ENCODE measurements at places on chromosomes 5 and 9.

DNA sequence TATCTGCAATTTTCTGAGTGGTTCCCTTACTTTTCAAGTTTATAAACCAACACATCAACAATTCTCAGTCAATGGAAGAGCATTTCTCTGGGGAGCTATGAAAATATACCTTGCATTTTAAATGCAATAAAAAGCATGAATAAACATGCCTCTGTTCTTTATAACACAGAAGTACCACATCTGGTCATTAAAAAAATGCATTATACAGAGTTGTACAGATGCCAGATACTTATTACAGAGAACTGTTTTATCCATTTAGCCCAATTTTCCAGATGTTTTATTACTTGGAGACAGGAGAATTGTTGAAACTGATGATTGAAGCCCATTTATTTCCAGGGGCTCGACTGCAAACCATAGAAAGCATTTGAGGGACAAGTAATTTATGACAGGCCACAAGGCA lies 19.2 kb upstream of the HEXB start:
- DNase-seq, result no peak

GRCh38 chr5:94345257-94345656 lies 273.1 kb downstream of the KIAA0825 start:
- no peak for DNase-seq

DNA sequence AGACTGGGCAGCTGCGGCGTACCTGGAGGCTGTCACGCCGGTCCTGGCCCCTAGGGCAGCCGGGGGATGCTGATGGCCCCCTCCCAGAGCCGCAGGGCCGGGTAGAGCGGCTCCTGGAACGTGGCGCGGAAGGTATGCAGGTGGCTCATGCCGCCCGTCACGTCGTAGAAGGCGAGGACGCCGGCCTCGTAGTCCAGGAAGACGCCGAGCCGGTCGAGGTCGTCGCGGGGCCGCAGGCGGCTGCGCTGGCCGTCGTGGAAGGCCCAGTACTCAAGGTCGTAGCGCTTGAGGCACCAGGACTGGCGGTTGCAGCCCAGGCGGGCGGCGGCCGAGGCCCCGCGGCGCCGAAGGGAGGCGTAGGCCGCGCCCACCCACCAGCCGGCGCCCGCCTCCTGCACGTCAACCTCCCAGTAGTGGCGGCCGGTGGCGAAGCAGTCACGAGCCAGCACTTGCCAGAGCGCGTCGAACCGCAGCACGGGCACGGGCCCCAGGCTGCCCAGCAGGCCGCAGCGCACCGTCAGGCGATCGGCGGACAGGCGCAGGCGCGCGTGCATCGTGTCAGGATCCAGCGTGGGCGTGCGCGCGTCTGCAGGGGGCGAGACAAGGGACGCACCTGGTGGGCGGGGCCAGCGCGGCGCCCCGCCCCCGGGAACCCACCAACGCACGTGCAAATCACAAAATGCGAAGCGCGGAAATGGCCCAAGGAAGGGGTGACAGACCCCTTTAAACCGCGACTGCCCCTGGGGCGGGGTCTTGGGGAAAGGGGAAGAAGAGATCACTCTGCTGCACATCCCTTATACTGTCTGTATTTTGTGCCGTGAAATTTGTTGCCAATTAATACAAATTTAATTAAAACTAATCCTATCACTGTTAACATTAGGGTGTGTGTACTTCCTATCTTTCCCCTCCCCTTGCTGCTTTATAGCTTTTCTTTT lies 31.2 kb downstream of the NANS start:
- DNase-seq, result peak; percentile 77

GRCh38 chr5:10654566-10654965 lies 90.7 kb downstream of the ANKRD33B start:
- DNase-seq, result no peak

DNA sequence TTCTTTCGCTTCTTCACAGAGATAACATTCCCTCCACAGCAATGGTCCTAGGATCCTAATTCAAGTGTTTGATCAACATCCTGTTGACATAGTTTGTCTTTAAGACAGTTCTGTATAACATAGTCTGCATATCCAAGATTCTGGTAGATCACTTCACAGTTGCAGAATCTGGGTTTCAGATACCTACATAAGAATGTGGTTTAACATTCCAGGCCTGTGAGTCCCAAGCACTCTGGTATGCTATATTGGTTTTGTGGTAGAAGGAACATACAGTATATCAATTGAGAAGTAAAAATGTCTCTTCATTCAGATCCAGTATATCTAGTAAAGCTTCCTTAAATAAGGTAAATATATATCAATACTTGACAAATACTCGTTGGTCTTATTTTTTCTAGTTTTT lies 914.2 kb upstream of the CDH6 start:
- no peak for DNase-seq

DNA sequence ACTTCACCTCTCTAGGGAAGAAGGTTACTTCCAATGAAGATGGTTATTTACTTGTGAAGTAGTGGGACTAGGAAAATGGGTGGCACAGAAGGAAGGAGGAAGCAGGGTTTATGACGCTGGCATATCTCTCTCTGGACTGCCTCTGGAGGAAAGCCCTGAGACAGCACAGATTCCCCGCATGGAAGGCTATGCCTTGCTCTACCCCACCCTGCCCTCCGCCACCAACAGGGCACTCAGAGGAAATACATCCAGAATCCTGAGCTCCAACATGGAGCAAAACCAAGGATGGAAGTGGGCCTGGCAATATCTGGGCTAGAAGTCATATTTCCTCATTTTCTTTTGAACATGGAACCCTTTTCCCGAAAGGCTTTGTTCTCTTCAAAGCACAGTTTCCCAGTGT lies 346.9 kb downstream of the ZSWIM6 start:
- DNase-seq, result no peak

- DNase-seq, result no peak
Observed at GRCh38 chr9:17322882-17323864, 188.3 kb downstream of the CNTLN start.
